ENCODE measurements at places on chromosomes 4 and X.

GRCh38 chr4:140163029-140163810 is 9.2 kb upstream of the MAML3 start:
- no peak for DNase-seq

DNA sequence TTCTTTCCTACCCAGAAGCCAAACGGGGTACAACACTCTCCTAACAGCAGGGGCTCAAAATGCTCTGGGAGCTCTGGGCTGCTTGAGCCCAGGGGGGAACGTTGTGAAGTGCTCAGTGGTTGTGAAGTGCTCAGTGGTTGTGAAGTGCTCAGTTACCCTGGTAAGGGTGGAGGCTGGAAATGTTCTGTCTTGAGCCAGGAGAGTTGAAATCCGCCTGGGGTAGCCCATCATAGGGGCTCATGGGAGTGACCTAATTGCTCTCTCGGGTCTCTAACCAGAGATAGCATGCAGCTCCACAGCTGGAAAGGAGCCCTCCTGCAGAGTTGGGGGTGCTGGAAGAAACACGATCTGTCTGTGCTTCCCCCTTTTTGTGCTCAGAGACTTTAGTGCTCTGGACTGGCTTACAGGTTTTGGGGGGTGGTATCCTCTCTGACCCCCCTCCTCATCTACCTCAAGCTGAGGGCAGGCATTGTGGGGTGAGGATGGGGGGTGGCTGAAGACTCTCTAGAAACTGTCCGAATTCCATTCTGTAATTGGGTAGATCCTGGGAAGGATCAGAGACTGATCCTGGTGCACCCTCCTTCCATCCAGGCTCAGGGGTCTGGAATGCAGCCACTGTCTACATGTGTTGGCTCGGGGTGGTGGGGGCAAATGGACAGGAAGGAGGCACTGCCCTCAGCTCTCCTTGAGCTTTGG is 2.7 kb downstream of the EFNB1 start:
- no peak for DNase-seq

- no peak for DNase-seq
Observed at GRCh38 chr4:153327247-153327646, 17.2 kb upstream of the MND1 start.

DNA sequence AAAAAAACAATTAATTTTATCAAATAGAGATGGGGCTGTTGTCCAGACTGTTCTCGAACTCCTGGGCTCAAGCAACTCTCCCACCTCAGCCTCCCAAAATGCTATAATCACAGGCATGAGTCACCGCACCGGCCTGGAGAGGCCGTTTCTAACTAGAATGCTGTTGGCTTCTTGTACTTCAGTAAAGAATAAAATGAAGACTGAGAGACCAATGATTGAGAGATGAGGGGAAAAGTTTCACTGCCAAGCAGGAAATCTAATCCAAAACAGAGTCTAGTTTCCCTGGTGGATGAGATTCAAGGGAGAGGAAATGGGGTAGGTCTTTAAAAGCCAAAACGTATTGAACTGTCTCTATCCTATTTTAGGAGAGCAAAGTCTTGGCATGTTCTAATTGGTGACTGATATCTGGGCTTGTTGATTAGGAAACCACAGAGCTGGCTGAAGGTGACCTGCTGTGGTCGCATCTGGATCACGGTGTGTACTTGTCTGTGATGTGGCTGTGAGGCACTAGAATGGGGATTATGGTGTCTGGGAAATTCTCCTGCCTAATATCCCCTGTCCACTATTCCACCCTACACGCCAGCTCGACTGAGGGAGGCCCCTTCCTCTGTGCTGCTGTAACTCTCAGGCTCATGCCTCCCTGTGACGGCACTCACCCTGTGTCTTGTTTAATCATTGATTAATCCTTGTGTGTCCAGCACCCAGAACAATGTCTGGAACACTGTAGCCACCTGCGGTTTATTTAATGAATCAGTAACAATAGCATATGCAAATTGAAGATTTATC is 15.0 kb upstream of the TRIM2 start:
- no peak for DNase-seq

GRCh38 chr4:153791746-153792617 is 3.1 kb upstream of the SFRP2 start:
- DNase-seq = no peak

- no peak for DNase-seq
Observed at GRCh38 chr4:55398966-55399365, 3.2 kb downstream of the TMEM165 start.

GRCh38 chrX:130336531-130336930 is 3.2 kb upstream of the SLC25A14 start:
- no peak for DNase-seq

- no peak for DNase-seq
Observed at GRCh38 chr4:153220682-153221395, 16.6 kb downstream of the TRIM2 start.

DNA sequence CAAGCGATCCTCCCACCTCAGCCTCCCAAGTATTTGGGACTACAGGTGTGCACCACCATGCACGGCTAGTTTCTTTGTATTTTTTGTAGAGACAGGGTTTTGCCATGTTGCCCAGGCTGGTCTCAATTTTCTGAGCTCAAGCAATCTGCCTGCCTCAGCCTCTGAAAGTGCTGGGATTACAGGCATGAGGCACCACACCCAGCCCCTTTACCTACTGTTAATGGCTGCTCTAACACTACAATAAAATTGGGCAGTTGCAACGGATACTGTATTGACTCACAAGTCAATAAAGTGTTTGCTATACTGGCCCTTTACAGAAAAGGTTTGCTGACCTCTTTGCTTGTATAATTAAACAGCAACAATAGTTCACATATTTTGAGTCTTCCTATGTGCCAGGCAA is 41.5 kb downstream of the TRIM2 start:
- no peak for DNase-seq

- no peak for DNase-seq
Observed at GRCh38 chr4:732911-733630, 27.4 kb downstream of the PCGF3 start.

DNA sequence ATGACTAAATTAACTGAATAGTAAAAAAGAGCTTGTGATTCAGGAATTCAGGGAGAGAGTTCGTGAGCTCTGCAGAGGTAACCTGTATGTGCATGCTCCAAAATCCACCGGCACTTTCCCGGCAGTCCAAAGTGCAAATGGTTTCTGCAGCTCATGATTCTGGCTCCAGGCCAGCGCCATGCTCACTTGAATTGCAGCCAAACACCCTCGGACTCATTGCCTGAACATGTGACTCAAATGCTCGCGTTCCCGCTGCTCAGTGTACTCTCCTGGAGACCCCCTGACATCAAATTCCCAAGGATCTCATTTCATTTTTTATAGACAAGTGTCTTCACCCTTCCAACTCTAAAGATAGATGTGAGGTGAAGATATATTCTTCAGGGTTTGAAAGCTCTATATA is 44.1 kb upstream of the SH3RF1 start:
- no peak for DNase-seq

- DNase-seq = no peak
Observed at GRCh38 chr4:25106363-25107151, 53.7 kb downstream of the SEPSECS start.

GRCh38 chr4:34619531-34620162 is 1624.7 kb downstream of the ARAP2 start:
- DNase-seq = no peak

- DNase-seq = no peak
Observed at GRCh38 chrX:117511379-117511778, 605.2 kb downstream of the KLHL13 start.

DNA sequence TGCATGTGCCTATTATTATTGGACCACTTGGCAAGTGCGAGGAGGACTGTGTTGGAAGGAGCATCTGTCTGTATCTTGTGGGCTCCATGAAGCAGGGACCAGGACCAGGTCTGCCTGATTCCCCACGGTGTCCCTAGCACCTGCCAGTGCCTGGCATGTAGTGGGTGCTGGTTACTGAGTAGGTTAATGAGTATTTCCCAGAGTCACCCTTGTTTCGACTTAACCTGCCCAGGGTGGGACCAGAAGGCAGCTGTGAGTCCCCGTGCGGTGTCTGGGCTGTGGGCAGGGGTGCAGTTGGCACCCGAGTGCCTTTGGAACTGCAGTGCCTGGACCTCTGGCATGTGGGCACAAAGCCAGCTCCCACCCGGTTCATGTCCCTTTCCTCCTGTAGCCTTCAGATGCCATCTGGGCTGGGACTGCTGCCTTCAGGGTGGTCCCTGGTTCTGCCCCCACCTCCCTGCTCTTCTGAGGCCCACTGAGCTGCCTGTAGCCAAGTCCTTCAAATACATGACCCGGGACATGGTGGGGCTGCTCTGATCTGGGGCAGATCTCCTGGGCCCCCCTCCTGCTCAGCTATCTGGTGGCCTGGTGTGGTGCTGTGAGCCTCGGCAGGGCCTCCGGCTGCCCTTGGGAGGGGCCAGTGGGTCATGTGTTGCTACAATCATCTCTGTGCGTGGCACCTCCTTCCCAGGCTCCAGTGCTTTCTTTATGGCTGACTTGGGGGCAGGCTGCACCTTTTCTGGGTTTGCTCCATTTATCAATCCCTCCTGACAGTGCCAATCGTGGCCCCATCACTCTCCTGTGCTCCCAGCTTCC is 53.0 kb upstream of the SORCS2 start:
- DNase-seq = no peak

GRCh38 chr4:93645120-93645519 is 183.4 kb upstream of the ATOH1 start:
- no peak for DNase-seq

- DNase-seq = no peak
Observed at GRCh38 chrX:56099271-56099670, 132.9 kb upstream of the KLF8 start.

DNA sequence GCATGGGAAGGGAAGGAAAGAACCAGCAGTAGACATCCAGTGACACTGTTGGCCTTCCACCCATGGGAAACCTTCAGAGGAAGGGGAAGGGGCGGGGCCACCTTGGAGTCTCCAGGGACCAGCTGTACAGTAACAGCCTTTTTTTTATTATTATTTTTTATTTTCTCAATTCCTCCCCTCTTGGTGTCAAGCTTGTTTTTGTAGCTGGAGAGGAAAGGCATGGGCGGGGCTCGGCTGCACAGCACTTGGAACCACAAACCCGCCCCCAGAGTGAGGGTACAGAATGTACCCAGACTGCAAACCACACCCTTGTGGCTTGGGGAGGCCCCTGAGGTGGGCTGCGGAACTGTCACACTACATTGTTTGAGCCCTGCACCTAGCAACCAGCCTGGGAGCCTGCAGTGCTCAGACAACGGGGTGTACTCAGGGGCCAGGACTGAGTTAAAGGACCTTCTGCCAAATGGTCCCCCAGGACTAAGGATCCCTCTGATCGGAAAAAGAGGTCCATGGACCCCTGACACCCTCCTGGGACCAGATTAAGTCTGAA is 45.7 kb downstream of the PRPS1 start:
- DNase-seq = no peak

DNA sequence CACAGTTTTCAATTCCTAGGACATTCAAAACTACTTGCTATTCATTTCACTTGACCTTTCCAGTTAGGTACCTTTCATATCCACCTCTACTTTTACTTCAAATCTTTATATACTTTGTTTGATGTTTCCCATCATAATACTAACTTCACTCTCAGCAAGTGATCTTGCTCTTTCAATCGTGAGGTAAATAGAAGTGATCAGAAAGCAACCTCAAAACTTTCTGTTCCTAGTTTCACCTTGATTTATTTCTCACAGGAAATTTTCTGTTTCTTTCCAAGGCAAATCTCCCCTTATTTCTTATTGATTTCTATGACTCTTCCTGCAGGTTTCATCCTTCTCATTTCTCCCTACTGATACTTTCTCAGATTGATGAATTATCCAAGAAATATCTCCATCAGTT is 623.5 kb downstream of the FSTL5 start:
- DNase-seq = no peak

- DNase-seq = no peak
Observed at GRCh38 chr4:184949020-184949419, 69.3 kb upstream of the HELT start.

GRCh38 chrX:10168226-10168625 is 11.5 kb downstream of the CLCN4 start:
- DNase-seq = no peak

- DNase-seq = no peak
Observed at GRCh38 chr4:134388351-134388750, 186.8 kb upstream of the PABPC4L start.

GRCh38 chr4:125725957-125726525 is 411.3 kb downstream of the FAT4 start:
- DNase-seq = no peak

GRCh38 chr4:147201016-147201415 is 255.4 kb upstream of the TTC29 start:
- no peak for DNase-seq

- no peak for DNase-seq
Observed at GRCh38 chr4:13597604-13598003, 29.9 kb downstream of the BOD1L1 start.

Measured in GM04503 (cell line).